Erythroblast (primary cell): ENCODE measurements at places on chromosomes 12 and 14.

GRCh38 chr14:34926552-34926951, 51.4 kb upstream of the BAZ1A start:
- no peak for DNase-seq

GRCh38 chr12:71161591-71161990, 3.8 kb upstream of the TSPAN8 start:
- no peak for DNase-seq

DNA sequence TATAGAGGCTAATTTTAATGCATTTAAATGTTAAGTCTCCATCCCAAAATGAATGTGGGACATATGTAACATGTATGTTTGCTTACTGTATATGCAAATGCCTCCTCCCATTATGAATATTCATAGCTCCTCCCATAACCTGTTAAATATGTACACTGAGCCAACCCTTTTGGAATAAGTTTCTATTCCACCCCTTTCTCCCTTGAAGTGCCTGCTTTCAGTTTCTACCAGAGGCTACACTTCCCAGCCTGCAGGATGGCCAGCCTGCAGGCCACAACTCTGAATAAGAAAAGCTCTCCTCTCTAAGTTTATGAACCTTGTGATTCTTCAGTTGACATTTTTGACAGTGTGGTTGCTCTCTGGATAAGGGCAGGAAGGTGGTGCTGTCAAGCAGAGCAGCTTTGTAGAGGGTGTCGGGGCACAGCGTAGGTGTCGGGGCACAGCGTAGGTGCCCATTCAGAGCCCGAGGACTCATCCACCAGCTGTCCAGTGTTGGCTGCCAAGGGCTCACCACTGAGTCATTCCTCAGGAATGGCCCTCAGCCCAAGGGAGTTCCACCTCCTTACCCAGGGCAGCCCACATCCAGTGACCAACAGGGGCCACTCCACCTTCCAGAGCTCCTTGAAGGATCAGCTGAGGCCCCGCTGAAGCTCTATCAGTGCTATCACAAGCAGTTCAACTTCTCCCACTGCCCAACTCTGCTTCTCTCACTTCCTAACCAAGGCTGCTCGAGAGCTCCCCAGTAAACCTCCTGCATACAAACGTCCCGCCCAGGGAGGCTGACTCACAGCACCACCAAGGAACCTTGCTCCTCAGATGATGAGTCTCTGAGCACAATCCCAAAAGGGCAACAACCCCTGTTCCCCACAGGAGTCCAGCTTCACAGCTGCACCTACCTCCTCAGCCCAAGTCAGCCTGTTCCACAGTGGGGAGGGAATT, 31.4 kb downstream of the VWF start:
- no peak for DNase-seq

GRCh38 chr12:49705479-49706134, 1.6 kb downstream of the FMNL3 start:
- DNase-seq: peak; percentile 17

DNA sequence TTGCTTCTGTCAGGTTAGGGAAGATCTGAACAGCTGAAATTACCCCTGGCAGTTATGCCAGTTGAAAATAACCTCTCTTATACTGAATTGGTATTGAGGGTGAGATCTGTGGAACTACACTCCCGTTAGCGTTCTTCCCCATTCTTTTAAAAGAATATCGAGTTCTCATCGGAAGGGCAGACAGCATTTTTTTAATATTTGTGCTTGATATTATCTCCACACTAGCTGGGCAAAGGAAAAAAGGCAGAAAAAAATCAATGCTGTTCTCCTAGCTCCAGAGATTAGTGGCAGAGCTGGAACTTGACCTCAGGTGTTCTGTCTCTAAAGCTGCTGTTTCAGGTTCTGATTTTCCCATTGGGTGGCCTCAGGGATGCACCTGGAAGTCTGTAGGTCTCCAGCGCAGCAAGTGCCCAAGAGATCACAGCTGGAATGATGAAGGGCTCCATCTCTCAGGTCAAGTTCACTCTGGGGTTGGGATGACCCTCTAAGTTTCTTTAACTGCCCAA, 67.5 kb downstream of the SLC38A1 start:
- no peak for DNase-seq

DNA sequence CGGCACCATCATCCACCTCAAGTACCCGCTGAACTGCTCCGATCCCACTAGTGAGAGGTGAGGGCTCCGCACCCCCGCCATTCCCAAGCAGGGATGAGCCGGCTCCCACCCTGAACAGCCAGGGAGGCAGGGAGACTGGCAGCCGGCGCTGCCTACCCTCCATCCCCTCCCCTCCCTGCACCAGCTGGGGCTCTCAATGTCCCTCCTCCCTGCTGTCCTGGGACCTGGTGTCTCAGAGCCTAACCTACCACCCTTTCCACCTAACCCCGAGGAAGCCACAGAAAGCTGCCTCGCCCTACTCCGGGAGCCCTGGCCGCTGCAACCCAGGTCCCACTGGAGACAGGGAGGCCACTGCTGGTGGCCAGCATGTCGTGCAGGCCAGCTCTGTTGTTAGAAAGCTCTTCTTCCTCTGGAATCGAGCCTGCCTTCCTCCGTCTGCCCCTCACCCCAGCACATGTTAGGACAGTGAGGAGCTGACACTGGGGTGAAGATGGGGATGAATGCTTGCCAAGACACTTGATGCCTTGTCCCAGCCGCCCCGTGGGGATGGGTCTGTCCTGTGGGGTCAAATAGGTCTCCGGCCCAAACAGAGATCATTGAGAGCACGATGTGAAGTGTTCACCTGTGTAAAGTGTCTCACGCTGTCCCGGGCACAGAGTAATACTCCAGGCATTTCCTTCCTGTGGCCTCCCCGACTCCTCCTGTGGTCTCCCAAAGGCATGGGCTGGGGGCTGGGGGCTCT, 1.1 kb downstream of the PTPN6 start:
- no peak for DNase-seq

GRCh38 chr12:16901946-16902345, 296.0 kb upstream of the LMO3 start:
- no peak for DNase-seq

DNA sequence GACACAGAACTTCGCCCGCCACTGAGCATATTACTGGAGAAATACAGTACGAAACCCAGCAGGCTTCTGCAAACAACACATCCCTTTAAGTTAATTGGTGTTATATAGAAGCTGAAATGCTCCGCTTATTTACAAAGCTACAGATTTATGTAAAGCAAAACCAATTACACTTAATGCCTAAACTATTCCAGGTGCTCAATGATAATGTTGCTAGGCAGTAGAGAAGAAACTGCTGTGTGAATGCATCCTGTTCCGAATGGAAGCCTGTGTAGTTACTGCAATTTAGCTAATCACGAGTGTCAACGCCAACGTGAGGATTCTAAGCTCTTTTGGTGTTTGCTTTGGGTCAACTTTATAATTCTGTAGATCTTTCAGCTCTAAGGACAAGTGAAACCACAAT, 89.8 kb downstream of the SLC15A5 start:
- no peak for DNase-seq

DNA sequence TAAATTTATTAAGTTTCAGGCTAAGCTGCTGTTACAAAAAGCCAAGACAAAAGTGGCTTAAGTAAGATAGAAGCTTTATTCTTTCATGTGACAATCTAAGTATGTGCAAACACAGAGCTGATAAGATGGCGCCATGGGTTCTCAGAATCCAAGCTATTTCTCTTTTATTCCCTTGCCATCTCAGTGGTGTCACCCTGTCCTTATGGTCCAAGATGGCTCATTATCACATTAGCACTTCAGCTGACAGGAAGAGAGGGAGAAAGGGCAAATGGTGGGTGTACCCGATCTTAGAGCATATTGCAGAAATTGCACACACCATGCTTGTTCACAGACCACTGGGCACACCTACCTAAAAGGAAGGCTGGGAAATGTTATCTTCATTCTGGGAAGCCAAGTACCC, 211.7 kb downstream of the TMTC2 start:
- no peak for DNase-seq

GRCh38 chr12:69047990-69048389, 115.0 kb upstream of the CPM start:
- no peak for DNase-seq

GRCh38 chr12:12441429-12441807, 84.5 kb downstream of the BORCS5 start:
- DNase-seq: peak; percentile 36

- DNase-seq: no peak
Measured at GRCh38 chr14:61460718-61461611, 139.6 kb downstream of the PRKCH start.

DNA sequence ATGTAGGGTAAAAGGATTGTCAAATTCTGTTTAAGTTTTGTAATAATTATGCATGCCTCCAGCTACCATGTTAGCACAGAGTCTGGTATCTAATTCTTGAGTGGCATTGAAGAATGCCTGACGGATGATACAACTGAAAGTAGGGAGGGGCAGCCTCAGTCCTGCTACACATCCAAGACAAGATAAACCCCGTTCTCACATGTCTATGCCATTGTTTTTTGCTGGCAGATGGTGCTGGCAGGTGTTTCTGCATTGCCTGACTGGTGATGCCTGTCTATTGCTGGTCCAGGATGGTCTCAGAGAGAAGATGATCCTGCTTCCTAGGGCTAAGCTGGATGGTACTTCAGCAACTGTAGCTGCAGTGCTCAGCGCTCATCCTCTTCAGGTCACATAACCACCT, 245.8 kb upstream of the NAV3 start:
- no peak for DNase-seq

- no peak for DNase-seq
Measured at GRCh38 chr12:131088701-131089530, 135.2 kb downstream of the ADGRD1 start.

- DNase-seq: no peak
Measured at GRCh38 chr12:119994892-119995658, 6.0 kb downstream of the BICDL1 start.

- DNase-seq: no peak
Measured at GRCh38 chr12:90574676-90575075, 380.3 kb downstream of the CCER1 start.

DNA sequence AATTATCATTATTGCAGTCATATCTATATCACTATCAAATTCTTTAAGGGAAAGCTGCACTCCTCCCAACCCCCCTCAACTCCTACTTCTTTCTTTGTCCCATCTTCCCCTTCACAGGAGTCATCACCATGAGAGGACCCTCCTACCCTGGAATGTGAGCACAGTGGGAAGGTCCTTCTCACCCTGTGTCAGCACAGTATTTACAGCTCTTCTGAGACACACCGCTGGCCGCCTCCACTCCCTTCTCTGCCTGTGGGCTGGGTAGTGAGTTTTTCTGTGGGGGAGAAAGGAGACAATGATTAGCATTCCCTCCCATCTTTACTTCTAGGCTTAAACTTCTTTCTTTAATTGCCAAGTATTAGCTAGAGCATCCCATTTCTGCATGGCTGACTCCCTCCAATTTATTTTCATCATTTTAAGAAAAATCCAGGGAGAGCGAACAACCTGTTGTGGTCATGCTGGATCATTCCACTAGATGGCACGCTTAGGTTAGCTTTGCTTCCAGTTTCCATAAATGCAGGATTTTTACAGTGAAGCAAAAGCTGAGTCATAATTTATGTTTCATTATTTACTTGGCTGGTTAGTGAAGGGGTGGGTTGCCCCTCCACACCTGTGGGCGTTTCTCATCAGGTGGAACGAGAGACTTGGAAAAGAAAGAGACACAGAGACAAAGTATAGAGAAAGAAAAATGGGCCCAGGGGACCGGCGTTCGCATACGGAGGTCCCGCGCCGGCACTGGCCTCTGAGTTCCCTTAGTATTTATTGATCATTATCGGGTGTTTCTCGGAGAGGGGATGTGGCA, 188.5 kb downstream of the ALX1 start:
- peak; percentile 67 for DNase-seq

DNA sequence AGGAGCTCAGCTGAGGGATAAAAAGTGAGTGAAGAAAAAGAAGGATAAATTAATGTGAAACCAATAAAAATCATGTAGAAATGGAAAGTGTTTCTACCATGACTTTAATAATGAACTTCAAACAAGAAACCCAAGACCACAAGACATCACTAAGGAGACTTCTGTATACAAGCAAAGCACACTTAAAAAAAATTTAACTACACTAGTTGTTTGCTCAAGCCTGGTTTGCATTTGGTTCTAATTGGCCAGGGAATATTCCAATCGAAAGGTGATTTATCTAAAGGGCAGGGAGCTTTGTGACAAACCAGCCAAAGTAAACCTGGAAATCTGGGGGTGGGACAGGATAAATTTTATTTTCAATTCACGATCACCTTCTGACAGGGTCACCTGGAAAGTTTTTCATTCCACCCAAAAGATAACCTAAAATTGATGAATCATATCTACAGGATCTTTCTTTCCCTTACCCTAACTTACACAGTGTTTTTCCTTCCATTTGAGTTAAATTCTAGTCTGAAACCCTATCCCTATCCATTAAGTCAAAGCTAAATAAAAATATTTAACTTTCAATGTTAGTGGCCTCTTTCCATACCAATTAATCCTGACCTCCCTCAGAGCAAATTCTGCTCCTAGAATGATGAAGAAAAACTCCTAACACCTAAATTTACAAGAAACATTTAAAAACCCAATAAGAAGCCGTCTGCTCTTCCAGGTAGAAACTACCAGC, 2.6 kb downstream of the EGLN3 start:
- DNase-seq: no peak

DNA sequence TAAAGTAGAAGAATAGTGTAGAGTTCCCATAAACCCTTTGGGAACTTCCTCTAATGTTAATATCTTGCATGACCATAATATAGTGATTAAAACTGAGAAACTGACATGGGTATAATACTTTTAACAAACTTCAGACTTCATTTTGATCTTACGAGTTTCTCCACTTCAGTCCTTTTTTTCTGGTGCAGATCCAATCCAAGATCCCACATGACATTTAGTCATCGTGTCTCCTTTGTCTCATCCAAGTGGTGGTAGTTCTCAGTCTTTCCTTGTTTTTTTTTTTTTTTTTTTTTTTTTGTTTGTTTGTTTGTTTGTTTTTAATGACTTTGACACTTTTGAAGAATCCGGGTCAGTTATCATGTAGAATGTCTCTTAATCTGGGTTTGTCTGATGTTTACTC, 179.2 kb downstream of the CACNA1C start:
- no peak for DNase-seq

DNA sequence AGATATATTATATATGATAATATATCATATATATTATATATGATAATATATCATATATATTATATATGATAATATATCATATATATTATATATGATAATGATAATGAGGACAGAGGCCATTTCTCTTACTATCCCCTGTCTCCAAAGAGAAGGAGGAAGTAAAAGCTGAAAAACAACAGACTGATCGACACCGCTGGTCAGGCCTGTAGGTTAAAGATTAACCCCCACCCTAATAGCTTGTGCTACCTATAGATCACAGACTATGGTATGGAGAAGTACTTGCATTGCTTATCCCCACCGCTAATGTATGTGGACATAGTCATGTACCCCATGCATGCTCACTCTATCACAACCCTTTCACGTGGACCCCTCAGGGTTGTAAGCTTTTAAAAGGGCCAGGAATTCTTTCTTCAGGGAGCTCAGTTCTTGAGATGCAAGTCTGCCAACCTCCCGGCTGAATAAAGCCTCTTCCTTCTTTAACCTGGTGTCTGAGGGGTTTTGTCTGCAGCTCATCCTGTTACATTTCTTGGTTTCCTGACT, 786.1 kb upstream of the TMEM132C start:
- DNase-seq: no peak

- DNase-seq: no peak
Measured at GRCh38 chr12:13940335-13940865, 41.0 kb downstream of the GRIN2B start.
